ENCODE measurements at places on chromosomes 4 and X. TPM values are rescaled to one million over a fixed set of nuclear protein-coding genes. Genes with fewer than 3 reads are reported as not detected.

Gene CYBB
- total RNA-seq: 25.5 TPM

DNA sequence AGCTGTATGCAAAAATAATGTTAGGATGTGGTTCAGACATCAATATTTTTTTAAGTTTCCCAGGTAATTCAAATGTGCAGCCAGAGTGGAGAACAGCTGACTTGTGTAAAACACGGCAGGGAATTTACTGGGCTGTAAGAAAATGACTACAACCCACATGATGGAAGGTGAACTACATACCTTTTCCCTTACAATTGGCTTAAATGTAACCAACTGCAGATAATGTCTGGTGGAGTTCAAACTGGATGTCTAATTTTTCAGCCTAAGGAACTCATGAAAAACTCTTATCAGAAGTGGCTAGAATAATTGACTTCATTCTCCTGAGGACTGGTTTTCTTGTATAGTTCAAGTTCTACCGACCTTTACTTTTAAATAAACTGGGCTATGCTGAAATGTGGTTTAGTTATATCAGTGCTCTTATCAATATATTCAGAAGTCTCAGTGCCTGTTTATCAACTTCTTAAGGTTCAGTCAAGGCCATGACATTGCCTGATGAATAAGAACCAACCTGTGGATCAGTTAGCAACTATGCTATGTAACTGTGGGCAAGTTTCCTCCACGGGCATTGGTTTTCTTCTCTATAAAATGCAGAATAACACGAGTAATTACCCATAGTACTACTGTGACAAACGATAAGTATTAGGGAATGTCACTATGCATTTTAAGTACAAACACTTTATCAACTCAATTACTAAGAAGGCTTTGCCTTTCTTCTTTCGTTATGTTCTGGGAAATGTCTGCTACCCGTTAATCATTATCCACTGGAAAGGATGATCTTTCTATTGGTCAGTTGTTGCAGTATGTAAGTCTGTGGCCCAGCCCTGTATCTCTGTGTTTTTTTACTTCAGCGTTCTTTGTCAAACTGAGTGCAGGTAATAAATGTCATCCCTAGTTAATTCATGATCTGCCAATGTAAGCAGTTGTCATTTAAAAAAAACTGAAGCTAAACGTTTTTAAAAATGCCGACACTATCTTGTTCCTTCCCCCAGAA lies 181.6 kb downstream of the PCDH7 start:
- DNase-seq: no peak

DNA sequence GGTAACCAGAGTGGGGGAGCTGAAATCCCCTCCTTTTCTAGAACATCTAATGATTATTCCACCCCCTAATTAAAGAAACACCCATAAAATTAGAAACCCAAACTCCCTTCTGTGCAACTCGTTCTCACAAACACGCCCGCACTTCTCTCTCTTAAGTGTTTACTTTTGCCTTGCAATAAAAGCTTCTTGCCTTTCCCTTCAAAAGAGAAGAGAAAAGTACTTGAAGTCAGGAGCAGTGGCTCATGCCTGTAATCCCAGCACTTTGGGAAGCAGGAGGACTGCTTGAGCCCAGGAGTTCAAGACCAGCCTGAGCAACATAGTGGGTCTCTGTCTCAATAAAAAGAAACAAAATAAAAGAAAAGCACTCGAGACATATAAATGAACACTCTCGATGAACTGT lies 3.6 kb upstream of the GPR173 start:
- no peak for DNase-seq

GRCh38 chrX:66601522-66601921 lies 37.4 kb downstream of the EDA2R start:
- no peak for DNase-seq

Gene NKX1-1
- total RNA-seq: not detected

DNA sequence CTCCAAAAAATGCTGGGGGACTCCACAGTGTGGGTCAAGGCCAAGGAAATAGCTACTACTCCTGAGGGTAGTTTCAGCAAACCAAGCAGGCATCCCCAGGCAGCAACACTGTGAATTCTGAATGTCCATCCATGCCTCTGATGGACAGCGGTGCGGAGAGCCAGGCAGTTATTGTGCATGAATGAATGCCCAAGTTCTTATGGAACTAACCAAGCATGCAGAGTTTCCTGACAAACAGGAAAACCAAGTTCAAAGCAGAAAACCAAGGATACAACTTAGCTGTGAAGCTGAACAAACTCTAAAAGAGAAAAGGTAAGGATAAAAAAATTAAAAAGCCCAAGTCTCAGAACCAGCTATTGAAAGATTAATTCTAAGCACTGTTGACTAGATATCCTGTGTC lies 642.6 kb upstream of the HS3ST1 start:
- DNase-seq: no peak

DNA sequence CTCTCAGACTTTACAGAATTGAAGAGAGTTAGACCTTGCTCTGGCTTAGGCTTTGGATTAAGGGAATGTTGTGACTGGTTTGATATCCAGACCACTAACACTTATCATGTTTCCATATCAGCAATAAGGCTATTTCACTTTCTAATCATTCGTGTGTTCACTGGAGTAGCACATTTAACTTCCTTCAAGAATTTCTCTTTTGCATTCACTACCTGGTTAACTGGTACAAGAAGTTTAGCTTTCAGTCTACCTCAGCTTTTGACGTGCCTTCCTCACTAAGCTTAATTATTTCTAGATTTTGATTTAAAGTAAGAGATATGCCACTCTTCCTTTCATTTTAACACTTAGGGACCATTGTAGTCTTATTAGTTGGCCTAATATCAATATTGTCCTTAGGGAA lies 62.6 kb downstream of the CASP6 start:
- DNase-seq: no peak
